ENCODE measurements at places on chromosomes 7 and 10.

GRCh38 chr7:92782855-92783254 is 53.5 kb downstream of the CDK6 start:
- DNase-seq = no peak

DNA sequence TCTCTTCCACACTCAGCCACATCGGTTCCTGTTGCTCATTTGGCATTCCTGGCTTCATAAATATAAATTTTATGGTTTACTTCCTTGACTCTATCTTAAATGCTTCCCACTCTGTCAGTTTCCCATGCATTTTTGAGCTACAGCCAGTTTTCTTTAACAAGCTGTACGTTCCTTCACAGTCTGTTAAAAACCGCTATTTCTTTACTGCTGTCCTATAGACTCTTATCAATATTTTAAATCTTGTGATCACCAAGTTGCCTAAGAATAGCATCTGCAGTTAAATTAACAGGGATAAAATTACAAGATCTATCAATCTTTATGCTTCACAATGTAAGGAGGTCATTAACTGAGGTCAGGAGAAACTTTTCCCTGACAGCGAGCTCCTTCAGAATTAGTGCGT is 103.1 kb upstream of the RHOBTB1 start:
- no peak for DNase-seq

GRCh38 chr7:156892081-156892800 is 742 bp downstream of the LMBR1 start:
- no peak for DNase-seq

DNA sequence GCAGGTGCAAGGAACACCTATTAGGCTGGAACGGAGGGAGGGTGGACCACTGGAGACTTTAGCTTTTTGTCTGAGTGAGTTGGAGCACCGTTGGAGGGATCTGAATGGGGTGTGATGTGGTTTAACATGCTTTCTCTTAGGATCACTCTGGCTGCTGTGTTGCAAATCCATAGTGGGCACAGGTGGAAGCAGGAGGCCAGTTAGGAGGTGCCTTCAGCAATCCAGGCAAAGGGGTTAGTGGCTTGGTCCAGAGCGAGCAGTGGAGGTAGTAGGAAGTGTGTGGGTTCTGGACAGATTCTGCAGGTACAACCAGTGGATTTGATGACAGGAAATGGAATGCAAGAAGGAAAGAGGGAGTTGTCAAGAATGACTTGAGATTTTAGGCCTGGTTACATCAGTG is 95.0 kb downstream of the MMRN2 start:
- no peak for DNase-seq

DNA sequence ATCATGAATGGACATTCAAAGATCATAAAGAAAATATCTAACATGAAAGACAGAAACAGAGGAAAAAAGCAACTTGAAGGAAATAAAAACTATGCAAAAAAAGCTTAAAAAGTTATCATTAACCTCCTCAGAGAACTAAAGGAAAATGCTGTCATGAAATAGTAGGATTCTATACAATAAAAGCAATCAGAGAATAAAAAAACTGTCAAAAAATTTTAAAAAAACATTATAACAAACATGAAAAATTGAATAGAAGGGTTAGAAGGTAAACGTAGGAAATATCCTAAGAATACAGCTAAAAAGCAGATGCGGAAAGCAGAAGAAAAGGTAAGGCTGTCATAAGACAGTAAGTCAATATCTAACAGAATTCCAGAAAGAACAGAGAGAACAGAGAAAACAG is 44.8 kb downstream of the SGMS1 start:
- DNase-seq = no peak

Measured in SJSA1 (cell line).